Midbrain (tissue), 1 donor: ENCODE measurements at places on chromosomes 3 and 15.

- DNase-seq: no peak
These were observed 265.9 kb downstream of the SHQ1 start for GRCh38 chr3:72582211-72582878.

GRCh38 chr3:171077261-171077660, 50.7 kb upstream of the SLC2A2 start:
- no peak for DNase-seq

DNA sequence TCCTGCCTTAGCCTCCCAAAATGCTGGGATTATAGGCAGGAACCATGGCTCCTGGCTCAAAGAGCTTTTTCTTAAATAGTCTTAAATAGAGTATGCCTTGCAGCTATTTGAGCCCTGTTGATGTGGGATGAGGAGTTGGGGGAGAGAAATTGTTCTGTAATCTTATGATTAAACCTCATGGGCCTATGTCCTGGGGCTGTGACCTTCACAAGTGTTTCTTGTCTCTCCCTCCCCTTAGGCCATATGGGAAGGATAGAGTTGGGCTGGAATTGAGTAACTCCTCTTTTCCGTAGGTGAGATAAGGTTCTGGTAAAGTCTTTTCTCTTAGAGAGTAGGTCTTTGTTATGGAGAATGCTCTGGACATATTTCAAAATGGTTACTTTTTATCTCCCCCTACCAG, 114.3 kb downstream of the ARNT2 start:
- no peak for DNase-seq

GRCh38 chr3:107452436-107452835, 70.3 kb upstream of the BBX start:
- no peak for DNase-seq

- DNase-seq: no peak
These were observed 109.8 kb upstream of the SLC6A11 start for GRCh38 chr3:10706156-10706739.

GRCh38 chr3:89560568-89560967, 453.1 kb downstream of the EPHA3 start:
- DNase-seq: no peak

DNA sequence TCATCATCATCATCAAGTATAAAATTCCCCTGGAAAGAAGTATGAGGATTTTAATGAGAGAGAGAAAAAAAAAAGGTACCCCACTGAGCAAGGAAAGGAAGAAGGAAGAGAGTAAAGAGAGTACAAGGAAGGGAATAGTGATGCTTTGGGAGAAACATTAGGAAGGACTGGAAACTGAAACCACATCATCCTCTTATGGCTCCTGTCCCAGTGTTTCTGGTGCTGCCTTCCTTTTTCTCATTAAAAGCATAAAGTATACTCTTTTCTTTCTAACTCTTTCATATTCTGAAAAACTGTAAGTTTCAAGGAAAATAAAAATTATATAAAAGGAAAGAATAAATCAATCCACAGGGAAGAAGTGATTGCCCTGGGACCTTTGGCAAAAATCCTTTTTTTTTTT, 616.4 kb upstream of the CBLB start:
- DNase-seq: no peak

DNA sequence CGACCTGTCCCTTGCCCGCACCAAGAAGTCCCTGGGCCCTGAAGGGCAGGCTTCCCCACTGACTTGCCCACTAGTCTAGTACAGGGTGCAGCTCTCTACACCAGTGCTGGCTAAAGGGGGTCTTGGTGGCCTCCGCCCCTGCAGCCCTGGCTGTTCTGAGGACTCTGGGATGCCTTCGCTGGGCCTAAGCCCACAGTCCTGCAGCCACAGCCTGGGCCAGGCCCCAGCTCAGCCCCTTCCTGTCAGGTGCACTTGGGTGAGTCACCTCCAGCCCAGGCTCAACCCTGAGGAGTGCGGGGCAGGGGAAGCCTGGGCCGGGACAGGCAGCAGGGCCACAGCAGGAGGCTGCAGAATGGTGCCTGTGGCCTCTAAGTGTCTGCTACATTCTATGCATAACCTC, 971 bp downstream of the C3orf22 start:
- DNase-seq: no peak

- no peak for DNase-seq
These were observed 93.2 kb downstream of the SLCO3A1 start for GRCh38 chr15:91946581-91947292.

DNA sequence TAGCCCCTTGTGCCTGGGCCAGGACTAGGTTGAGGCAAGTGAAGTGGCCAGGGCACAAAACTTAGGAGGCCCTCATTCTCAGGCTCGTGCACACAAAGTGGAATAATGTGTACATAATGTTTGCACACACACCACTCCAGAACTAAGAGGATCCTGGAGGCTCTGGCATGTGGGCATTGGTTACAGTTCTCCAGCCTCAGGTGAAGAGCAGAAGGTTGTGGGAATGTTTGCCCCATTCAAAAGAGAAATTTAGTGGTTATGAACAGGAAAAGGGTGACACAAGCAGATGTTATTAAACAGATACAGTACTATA, 31.3 kb downstream of the ASB7 start:
- no peak for DNase-seq

DNA sequence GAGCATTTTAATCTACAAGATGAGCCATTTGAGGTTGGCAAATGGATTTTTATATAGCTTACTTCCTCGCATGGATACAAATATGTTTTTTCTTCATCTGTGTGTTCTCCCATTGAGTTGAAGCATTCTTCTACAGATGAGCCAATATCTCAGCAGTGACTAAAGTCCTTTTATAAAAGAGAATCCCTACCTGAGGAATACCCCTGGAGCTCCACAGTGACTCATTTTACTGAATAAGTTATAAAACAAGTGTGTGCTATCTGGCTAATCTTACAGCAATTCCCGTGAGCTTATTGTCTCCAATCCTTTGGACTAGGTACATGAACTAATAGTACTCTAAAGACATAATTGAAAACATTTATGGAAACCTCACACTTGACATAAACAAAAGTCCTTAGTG, 354.2 kb upstream of the BCHE start:
- no peak for DNase-seq

GRCh38 chr3:129132097-129132866, 10.7 kb upstream of the RAB43 start:
- no peak for DNase-seq

DNA sequence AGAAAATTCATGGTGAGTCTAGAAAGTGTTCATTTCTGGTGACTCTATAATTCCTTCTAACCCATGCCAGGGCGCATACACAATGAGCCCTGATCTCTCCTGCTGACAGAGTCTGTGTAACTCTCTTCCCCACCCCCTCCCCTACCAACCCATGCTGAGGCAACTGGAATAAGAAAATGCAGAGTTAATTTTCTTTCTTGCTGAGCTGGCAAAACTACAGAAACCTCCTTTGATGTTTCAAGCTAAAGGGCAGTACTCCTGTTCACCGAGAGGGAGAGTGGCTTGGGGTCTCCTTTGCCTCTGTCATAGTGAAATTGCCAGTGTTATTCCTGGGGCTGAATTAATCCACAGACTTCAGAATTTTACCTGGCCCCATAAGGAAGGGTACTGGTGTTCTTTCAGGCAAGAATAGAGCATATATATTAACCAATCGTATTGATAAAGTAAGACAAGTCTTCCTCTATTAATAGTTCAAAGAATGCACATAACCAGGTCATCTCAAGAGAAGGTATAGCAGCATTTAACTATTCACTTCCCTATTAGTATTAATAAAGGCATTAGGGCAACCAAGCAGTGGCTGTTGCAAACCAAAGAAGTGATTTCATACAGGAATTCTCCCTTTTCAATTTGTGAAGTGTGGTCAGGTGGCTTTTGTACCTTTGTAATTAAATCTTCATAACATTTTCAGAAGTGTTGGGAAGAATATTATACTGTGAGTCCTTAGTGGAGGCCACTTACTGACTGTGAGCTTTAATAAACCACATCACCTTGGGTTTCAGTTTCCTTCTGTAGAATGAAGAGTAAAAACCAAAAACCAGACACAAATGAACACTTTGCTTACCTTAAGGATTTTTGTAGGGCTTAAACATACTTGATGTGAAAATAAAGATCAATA, 4.1 kb downstream of the GAP43 start:
- DNase-seq: no peak

DNA sequence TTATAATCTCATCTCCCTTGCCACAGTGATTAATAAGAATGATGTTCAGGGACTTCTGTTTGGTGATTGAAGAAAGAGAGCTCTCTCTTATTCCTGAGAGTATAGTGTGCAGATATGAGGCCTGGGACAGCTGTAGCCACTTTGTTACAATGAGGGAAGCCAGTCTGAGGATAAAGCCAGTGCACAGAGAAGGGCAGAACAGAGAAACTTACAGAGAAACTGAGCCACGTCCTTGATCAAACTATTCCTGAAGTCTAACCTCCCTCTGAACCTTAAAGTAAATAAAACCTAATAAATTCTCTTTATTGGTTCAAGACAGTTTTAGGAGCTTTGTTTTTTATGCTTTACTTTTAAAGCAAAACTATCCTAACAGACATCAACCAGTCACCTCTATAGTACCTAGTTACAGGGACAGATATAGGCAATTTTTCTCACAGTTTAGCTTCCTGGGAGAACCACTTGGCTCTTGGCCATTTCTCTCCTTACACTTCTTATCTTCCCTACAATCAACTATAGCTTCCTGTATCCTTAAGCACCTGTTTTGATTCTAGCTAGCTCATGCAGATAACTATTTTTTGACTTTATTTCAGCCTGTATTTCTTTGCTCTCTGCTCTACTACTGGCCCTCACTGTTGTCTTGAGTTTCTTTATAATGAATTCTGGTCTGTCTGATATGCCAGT, 284.4 kb downstream of the SHQ1 start:
- no peak for DNase-seq

GRCh38 chr3:33750211-33750548, 32.1 kb upstream of the CLASP2 start:
- no peak for DNase-seq

GRCh38 chr3:67196677-67197076, 198.6 kb downstream of the KBTBD8 start:
- no peak for DNase-seq

GRCh38 chr3:55891106-55891505, 404.0 kb upstream of the WNT5A start:
- no peak for DNase-seq
